ENCODE measurements at places on chromosomes 12 and 14.

DNA sequence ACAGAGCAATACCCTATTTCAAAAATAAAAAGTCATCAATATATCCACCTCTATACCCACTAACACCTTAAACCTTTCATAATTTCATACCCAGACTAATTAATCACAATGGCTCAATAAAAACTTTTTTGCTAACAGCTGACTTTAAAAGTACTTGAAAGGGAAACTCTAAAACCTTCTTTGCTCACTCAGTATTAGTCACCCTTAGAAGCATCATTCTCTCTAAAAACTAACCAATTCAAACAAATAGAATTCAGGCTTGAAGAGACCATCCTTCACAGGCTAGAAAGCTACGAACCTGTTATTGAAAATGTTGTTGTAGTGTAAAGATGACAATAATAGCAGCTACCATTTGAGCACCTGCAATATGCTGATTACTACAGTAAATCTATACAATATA lies 37.2 kb downstream of the HECTD1 start:
- DNase-seq = no peak

- no peak for DNase-seq
Measured at GRCh38 chr12:42010257-42010656, 134.4 kb downstream of the GXYLT1 start.

DNA sequence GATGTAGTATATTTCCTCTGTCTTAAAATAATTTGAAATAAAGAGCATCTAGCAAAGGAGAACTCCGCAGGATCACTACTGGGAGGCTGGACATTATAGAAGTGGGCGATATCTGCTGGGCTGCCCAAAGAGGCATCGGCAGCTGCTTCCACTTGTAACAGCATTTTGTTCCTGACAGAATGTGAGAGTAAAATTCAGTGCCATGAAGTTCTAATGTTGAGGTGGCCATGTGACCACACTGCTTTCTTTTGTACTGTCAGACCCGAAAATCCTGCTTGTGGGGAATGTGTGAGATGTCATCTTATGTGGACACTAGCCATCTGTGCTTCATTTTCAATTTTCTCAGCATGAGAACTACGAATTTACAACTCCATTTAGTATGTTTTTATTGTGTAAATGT lies 151.9 kb downstream of the ACSS3 start:
- DNase-seq = no peak

DNA sequence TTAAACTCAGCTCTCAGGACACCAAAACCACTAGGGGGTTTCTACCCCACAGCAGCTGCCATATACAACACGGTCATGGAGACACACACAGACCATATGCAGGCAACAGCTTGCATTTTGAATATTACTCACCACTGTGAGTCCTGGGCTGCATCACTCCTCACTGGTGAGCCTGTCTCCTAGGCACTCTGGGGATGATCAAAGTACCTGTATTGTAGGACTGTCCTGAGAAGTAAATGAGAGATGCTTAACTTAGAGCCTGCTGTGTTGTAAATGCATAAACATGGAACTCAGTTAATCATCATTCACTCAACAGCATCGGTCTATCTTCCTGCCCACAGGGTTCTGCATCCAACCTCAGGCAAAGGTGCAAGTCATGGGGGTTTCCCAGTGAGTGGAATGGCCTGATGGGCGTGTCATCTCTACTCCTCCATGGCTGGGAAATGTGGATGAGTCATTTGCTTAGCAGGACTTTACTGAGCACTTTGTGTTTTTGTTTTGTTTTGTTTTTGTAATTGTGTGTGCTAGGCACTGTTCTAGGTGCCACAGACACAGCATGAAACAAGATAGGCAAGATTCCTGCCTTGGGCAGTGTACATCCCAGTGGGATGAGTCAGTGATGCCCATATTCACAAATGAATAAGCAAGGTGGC lies 1141.2 kb upstream of the TMEM132C start:
- no peak for DNase-seq

DNA sequence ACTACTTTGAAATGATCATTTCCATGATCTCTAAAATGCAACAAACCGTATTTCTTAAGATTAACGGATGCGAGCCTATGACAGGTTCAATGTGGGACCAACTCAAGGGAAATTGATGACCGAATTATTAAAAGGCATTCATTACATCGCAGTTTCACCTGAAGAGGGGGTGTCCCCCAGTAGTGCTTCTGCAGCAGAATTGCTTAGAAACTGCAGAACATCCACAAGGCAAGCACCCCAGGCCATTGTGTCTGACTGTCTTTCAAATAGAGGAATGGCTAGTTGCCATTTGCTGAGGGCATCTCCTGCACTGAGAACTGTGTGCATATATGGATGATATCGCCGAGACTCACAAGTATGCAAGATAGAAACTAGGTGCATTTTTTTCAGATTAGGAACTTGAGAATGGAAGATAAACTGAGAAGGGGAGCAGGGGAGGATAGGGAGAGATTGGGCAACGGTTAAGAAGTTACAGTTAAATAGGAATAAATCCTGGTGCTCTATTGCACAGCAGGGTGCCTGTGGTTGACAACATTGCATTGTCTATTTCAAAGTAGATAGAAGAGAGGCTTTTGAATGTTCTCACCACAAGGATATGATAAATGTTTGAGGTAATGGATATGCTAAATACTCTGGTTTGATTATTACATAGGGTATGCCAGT lies 234.3 kb upstream of the PLEKHG7 start:
- DNase-seq = no peak

- DNase-seq = no peak
Measured at GRCh38 chr12:55797068-55797467, 20.5 kb downstream of the SARNP start.

DNA sequence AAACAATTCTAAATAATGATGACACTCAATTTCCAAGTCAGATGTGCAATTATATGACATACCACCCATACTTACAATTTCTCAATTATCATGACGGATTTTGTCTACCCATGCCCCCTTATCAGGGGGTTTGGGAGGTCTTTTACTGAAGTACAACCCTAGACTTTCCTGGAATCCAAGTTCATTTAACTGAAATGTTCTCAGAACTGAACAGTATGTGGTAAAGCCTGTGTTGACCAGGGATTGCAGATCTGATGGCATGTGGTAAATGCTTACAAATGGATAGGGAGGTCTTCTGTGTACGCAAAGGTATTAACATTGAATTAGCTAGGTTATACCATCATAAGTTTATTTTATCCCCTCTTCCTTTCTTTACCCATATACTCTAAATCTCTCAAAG lies 281.8 kb downstream of the CEP128 start:
- DNase-seq = no peak

- no peak for DNase-seq
Measured at GRCh38 chr14:53743371-53743770, 213.3 kb downstream of the BMP4 start.

GRCh38 chr12:1635301-1636095 lies 6.5 kb downstream of the WNT5B start:
- DNase-seq = no peak

DNA sequence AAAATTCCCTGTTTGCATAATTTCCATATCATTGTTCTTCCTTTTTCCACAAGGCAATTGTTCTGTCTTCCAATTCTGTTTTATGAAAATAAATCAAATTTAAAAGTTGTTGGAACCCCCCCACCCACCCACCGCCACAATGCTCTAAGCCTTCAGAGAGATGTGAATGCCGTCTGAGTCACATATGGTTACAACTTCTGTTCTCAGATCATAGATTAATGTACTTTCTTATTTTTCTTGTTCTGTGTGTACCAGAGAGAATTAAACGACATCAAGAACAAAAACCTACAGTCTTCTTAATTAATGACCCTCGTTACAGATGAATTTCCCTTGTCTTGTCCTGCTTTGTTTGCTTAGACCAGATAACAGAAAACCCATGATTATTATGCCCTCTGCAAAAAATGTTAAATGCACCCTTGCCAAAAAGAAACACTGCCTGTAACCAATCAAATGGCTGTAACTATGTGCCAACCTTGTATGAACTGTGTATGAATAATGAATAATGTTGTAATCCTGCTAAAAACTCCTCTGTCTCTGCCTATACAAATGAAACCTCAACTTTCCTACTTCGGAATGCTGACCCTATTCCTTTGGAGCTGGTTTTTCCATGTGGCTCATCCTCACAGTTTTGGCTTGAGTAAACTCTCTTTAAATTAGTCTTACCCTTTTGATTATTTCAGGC lies 14.0 kb downstream of the OR6S1 start:
- no peak for DNase-seq

DNA sequence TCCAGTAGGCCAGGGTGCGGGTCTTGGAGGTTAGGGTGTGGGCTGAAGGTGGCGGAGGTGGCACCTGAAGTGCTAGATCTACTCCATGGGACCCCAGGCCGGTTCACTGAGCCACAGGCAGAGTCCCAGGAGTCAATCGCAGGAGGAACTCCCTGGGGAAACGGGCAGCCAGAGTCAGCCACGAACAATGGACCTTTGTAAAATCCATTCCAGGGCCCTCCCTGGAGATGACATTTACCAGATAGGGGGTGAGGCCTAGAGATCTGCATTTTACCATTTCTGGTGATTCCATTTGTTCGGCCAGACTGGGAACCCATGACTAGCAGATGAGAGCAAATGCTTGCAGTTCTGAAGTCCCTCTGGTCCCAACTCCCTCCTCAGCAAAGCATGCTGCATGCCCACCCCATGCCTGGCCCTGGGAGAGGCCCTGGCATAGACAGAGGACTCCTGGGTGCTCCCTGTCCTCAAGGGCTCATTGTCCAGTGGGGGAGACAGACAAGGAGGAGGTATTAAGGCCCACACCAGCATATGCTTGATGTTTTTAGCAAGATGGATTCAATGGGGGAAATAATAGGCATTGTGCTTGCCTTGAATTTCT lies 115.5 kb downstream of the EML1 start:
- DNase-seq = no peak

DNA sequence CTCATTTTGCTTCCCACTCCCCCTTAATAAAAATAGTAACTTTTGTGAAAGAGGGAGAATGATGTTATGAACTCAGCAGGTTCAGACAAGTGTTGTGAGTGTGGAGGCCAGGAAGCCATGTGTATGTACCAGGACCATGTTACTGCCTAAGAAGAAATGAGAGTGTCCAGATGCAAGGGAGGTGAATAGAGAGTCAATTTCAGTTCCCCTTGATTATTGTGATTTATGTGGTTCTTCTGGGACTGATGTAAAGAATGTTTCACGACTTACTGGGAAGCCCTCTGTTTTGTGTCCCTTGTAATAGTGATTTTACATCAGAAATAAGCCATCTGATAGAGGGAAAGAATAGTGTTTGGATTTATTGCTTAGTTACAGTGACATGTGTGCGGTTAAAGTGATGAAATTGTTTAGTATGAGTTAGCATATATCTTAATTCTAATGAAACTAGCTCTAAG lies 32.5 kb downstream of the FBXO34 start:
- no peak for DNase-seq

DNA sequence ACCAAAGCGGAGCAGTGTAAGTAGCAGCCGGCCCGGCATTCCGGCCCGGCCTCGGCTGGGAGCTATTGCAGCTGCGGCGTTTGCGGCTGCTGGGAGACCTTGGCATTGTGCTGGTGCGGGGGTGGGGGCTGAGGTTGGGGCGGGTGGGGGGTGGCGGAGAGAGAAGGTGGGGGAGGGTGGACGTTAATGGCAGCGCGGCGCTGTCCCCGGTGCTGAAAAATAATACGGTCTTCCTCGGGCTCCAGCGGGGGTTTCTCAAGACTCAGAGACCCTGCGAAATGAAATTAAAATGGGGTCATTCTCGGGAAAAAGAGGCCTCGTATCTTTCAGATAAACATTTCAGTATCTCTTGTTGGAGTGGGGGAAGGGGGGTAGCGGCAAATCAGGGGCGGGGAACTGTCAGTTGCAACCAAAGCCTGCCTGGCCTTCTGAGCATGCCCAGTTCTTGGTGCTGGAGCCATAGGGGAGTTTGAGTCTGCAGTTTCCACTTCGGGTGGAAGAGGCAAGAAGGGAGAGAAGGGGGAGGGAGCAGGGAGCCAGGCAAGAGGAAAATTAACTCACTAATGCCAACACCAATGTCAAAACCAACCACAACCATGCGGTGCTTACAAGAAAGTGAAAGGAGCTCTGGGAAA lies 414 bp downstream of the UNC79 start:
- no peak for DNase-seq

- DNase-seq = peak; percentile 2
Measured at GRCh38 chr12:111174251-111174960, 194.5 kb downstream of the PHETA1 start.

- no peak for DNase-seq
Measured at GRCh38 chr14:24837280-24838046, 203.5 kb upstream of the GZMB start.

DNA sequence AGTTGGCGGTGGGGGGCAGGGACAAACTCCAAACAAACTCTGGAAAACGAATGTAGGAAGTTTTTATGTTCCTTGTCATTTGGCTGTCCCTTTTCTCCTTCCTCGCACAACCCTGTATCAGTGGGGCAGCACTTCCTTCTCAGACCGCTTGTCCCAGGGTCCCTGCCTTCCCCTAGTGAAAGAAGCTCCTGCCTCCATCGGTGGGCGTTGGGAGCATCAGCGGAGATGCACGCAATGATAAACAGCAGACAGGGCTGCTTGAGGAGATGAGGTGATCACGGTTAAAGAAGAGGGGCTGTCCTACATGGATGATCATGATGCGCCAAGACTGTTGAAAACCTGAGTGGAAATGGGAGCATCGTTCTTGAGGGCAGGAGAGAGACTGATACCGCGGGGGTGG lies 620 bp downstream of the C1S start:
- DNase-seq = no peak

GRCh38 chr14:101813171-101813759 lies 51.8 kb downstream of the PPP2R5C start:
- DNase-seq = no peak

GRCh38 chr12:1567852-1568251 lies 26.5 kb downstream of the FBXL14 start:
- no peak for DNase-seq

DNA sequence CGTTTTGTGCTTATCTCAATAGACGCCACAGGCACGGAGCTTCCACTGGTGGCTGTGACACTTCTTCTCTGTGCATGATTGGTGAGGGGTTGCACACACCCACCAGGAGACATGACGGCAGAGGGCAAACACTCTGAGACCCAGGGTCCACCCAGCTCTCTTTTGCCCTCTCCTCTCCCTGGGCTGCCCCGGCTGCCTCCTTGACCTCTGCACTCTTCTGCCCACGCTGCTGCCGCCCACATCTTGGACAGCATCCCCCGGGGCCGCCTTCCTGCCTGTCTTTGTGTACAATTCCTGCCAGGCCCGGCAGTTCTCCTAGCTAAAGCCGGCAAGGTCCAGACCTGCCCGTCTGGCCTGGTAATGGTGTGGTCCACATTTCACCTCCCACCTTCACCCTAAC lies 44.7 kb downstream of the DPF3 start:
- no peak for DNase-seq

DNA sequence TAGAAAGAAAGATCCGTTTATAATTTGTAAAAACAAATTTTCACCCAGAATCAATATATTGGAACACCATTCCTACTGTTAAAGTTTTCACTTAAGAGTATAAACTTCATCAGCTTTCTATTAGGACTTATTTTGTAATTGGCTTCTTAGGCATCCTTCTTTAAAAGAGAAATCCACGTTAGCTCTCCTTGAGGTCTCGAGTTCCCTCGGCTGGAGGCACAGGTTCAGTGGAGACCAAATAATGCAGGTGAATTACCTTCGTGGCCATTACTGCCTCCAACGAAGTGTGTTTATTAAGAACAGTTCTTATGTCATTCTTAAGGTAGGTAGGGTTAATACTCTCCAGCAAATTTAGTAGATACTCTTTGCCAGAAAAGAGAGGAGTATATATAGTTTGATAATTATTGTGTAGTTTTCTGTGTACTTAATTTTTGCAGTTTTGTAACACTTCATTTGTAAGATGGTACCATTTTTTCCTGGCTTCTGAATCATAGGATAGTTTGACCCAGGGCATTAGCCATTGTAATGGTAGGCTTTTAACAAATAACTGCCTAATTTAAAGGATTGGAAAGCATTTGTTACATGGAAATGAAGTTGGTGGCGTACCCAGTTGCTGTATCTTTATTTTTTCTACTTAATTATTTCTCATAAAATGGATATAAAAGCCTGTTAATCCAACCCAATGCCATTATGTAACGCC lies 2.2 kb downstream of the CALM1 start:
- no peak for DNase-seq
